ENCODE measurements at places on chromosomes 1 and 21. TPM values are rescaled to one million over a fixed set of nuclear protein-coding genes. Genes with fewer than 3 reads are reported as not detected.

The NGF gene
- total RNA-seq: not detected

The PDE9A gene
- 8.9 TPM for total RNA-seq

The MRPL24 gene
- 95.7 TPM for total RNA-seq

The NRIP1 gene
- total RNA-seq: 24.8 TPM

The FAM43B gene
- total RNA-seq: not detected

The ALG14 gene
- 5.7 TPM for total RNA-seq

The TNFRSF25 gene
- 2.0 TPM for total RNA-seq

The IGSF8 gene
- 17.9 TPM for total RNA-seq

The ALX3 gene
- not detected for total RNA-seq

Measured in myometrial cell (primary cell).